Forelimb muscle (tissue), 1 donor: ENCODE measurements at places on chromosomes 3 and 15. TPM values are rescaled to one million over a fixed set of nuclear protein-coding genes. Genes with fewer than 3 reads are reported as not detected.

DNA sequence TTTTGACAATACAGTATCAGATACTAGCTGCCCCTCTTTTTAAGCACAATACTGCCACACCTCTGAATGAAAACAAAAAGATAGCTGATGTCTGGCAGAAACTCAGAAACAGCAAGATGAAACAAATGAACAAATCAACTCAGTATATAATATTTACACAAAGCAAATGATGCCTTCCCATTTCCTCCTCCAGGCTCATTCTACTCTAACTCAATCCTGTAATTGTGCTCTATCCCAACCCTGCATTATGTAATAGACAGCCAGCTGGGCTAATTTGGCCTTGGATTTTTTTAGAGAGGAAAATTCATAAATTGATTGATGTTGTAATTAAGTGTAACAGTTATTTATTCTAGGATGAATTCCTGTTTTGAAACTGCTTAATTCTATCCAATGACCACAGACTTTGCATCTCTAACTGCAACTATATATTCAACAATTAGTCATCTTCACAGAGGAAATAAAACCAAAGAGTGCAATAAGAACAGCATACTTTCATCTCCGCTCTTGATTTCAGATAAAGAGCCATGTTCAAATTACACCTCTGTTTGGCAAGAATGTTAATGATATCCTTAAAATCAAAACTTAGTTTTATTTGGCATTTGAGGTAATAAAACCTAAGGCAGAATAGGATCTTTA lies 6.1 kb downstream of the ATG3 start:
- DNase-seq: no peak

DNA sequence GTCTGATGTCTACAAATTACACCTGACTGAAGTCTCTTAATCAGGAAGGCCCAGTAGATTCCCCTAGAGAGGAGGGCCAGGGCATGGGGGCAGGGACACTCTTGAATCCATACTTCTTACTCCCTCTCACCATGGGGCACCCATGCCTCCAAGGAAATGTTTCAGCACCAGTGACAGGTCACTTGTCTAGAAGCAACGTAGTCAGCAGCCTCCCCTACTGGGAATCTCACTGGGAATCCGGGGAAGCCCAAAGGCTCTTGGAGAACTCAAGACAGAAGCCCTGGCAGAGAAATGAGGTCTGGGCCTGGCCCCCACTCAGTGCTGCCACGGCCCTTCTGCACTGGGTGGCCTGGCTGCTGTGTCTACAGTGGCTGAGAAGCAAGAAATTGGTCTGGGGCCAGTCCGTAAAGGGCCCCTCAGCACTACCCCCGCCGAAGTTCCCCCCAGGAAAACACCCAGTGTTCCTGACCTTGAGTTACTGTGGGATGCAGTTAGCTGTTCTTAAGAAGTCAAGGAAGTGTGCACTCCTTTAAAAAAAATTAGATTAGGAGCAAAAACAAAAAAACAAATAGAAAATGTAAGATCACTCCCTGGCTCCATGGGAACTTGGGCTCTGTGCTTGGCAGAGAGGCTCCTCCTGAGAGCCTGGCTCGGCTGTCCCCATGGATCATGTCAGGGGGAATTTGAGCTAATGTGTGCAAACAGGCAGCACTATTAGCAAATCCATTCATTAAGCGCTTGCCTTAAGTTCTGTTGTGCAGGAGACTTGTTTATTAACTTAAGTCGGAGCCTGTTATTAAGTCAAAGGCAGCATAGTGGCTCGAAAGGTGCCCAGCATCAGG lies 5.4 kb upstream of the LINGO1 start:
- no peak for DNase-seq

DNA sequence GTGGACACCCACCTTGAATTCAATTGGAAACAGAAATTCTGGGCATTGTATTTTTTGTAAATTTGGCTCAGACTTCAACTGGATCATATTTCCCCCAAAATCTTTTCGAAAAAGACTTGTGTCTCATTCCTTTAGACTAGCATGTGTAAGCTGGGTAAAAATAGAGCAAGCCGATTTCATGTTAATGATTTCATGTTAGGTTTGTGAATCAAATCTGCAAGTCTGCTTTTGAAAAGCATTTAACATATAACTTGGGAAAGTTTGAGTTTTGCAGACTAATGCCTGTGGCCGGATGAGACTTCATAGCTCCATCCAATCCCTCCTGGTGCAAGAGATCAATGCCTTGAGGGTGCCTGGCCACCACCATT lies 64.5 kb downstream of the FLNB start:
- no peak for DNase-seq

GRCh38 chr15:92120094-92120795 lies 266.7 kb downstream of the SLCO3A1 start:
- no peak for DNase-seq

DNA sequence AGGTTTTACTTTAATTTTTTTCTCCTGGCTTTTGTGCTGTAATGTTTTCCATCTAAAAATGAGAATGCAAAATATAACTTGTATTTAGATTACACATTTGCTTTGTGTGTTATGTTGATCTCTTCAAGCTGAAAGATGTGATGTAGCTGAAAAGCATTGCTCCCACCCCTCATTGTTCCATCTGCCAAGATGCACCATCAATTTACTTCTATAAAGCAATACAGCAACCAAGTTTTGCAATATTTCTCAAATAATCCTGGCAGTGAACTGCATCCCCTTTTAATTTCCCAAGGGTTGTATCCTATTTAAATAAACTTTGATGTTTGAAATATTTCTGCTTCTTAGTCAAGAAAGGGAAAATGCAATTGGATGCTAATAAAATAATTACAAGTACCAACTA lies 52.6 kb upstream of the DUT start:
- DNase-seq: no peak

DNA sequence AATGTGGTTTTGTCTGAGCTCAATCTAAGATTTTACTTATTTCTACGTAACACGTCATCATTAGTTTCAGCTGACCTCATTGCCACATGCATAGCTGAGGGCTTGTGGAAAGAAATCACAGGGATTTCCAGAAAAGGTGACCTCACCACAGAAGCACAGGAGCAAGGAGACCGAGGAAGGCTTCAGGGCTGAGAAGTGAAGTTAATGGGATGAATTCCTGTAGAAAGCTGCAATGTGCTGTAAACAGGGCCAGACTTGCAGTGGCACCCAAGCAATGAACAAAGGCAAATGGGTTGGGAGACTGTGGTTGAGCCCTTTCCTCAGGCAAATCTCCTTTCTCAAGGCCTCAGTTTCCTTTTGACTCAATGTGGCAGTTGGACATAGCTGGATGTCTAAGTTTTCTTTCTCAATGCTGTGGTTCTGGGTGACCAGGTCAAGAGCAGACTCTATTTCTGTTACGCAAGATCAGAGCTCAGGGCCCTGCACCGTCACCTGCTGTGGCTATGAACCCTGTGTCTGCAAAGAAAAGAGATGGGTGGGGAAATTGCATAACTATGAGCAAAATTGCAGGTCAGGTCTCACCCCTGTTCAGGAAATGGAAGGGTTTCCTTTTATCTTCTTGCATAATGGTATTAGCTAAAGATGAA lies 252.2 kb upstream of the TBL1XR1 start:
- DNase-seq: no peak

GRCh38 chr3:52827441-52827840 lies 3.0 kb downstream of the ITIH4 start:
- no peak for DNase-seq

DNA sequence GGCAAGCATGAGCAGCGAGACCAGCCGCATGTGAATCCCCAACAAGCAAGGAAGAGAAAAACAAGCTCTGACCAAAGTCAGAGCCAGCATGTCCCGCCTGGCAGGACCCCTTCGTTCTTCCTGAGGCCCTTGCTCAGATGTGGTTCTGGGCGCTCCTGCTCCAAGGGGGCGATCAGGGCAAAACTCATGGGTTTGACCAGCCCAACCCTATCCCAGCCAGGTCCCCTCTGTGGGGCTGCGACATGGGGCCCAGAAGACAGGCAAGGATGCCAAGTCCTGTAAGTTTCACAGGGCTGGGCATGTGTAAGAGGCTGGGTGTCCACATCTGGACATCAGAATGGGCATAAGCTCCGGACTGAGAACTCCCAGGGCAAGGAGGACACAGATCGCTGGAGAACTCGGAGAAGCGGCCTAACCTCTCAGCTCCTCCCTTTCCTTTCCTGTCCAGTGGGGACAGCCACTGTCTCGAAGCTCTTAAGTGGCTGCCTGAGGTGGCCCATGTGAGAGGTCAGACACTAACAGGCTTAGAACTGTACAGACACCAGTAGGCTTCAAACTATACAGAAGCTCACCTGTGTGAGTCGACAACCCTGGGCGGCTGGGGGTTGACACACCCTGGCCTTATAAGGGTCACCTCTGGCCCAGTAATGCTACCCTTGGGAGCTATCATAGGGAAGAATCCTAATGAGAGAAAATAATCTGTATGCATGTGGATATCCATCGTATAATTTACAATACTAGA lies 48.9 kb downstream of the XXYLT1 start:
- no peak for DNase-seq

- DNase-seq: no peak
These were observed 516.8 kb upstream of the PROK2 start for GRCh38 chr3:72301779-72302178.

- no peak for DNase-seq
These were observed 39.4 kb downstream of the SH3BP5 start for GRCh38 chr3:15292765-15293522.

- DNase-seq: no peak
These were observed 11.3 kb downstream of the NRROS start for GRCh38 chr3:196650740-196651311.

DNA sequence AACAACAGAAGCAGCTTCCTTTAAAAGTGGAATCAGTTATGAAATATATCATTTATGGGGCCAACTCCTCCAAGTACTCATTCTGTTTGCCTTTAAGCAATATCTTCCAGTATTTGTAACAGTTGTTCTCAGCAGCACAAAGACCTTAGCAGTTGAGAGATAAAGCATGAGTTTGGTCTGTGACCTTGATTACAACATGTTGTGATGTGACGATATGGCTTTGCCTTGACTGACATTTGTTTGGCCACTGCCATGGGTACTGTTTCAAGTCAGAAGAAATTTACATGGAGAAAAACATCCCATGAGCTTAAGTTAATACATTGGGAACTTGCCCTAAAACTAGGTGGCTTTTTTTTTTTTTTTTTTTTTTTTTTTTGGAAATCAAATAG lies 175.1 kb upstream of the KBTBD8 start:
- DNase-seq: no peak

- no peak for DNase-seq
These were observed 186.7 kb downstream of the NSUN3 start for GRCh38 chr3:94249491-94250079.

GRCh38 chr3:48476426-48477053 lies 27.4 kb downstream of the SHISA5 start:
- no peak for DNase-seq

- no peak for DNase-seq
These were observed 25.0 kb upstream of the SLC25A36 start for GRCh38 chr3:140916603-140917002.

GRCh38 chr15:66089049-66089448 lies 164.5 kb downstream of the MEGF11 start:
- DNase-seq: no peak

DNA sequence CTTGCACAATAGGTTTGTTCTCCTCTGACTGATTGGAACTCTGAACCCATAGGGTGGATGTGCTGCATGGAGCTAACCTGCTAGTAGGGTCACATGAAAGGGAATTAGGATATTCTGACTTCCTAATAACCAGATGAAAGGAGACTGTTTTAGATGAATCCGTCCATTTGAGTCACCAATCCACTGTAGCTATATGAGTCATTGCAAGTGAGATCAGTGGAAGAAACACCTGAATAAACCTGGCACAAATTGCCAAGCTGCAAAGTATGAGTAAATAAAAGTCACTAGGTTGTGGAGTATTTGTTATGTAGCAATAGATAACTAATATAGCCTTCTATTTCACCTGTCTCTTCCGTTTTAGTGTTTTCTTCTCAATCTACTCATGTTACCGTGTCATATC lies 584.4 kb downstream of the PDCD6IP start:
- DNase-seq: no peak

GRCh38 chr3:101634591-101635196 lies 42.2 kb downstream of the ZBTB11 start:
- DNase-seq: no peak

- no peak for DNase-seq
These were observed 53.9 kb downstream of the BOC start for GRCh38 chr3:113265231-113265630.

- DNase-seq: no peak
These were observed 253.5 kb downstream of the CDIN1 start for GRCh38 chr15:36832774-36833463.

- no peak for DNase-seq
These were observed 9.5 kb downstream of the SEMA4B start for GRCh38 chr15:90210593-90210992.

DNA sequence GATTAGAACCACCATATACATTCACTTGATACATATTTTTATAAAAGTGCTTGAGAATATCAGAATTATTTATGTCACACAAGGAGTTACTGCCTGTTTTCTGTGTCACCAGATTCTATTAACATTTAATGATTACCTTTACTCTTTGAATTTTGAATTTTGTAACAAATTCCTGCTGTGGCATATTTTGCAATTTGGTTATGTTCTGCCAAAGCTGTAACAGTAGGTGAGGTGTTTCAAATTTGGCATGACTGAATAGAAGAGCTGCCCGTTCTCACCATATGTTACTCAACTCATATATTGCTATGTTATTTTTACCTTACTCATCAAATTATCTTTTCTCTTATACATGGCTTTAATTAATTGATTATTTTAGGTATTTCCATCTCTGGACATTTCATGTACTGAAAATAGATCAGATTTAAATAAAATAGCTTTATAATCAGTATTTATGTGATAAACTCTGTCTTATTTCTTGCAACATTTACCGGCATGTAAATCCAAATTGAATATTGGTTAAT lies 18.9 kb downstream of the PML start:
- DNase-seq: no peak

DNA sequence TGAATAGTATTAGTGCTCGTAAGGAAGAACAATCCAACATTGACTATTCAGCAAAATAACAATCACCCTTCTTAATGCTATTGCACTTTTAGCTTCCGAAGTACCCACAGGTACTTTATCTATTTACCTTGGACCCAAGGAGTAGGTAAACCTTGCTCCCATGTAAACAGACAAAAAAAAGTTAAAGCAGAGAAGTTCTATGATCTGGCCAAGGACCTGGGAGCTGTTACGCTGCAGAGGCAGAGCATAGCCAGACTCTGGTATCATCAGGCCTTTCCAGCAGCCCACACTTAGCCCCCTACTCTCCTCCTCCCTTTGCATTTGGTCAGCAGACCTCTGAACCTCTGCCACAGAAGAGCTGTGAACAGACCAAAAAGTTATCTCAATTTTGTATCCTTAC lies 130.3 kb upstream of the TPM1 start:
- no peak for DNase-seq

TMEM158 gene
- 0.87 TPM for polyA plus RNA-seq

TRIM42 gene
- not detected for polyA plus RNA-seq

CTXND1 gene
- 0.90 TPM for polyA plus RNA-seq

ARGFX gene
- not detected for polyA plus RNA-seq

ACSBG1 gene
- polyA plus RNA-seq: 0.18 TPM

TM6SF1 gene
- 58.0 TPM for polyA plus RNA-seq

TMEM44 gene
- 26.7 TPM for polyA plus RNA-seq

CAND2 gene
- 59.0 TPM for polyA plus RNA-seq

DHFR2 gene
- 3.4 TPM for polyA plus RNA-seq

IL17RC gene
- 28.4 TPM for polyA plus RNA-seq

ZPLD1 gene
- not detected for polyA plus RNA-seq

ANKRD34C gene
- not detected for polyA plus RNA-seq

ANKRD63 gene
- polyA plus RNA-seq: 0.32 TPM

SLC22A13 gene
- 0.24 TPM for polyA plus RNA-seq
